ENCODE measurements at places on chromosomes 16 and 17.

DNA sequence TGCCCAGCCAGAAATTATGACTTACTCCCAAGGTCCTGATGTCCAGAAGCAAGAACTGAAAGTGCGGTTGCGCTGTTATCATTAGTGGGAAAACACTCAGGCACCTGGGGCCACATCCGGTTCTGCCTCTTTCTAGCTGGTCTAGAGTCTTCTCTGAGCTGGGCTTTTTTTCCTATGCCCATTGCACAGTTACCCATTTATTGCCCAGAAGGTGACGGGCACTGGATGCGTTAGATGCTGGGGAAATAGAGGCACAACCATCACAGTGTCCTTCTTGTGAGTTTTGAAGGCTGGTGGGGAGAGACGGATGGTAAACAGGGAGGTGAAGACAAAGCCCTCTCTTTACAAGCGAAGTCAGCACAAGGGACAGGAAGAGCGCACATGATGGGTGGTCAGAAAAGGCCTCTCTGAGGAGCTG is 37.7 kb downstream of the PLCG2 start:
- DNase-seq = no peak

- no peak for DNase-seq
Observed at GRCh38 chr16:73049511-73049910, 1.6 kb upstream of the ZFHX3 start.

DNA sequence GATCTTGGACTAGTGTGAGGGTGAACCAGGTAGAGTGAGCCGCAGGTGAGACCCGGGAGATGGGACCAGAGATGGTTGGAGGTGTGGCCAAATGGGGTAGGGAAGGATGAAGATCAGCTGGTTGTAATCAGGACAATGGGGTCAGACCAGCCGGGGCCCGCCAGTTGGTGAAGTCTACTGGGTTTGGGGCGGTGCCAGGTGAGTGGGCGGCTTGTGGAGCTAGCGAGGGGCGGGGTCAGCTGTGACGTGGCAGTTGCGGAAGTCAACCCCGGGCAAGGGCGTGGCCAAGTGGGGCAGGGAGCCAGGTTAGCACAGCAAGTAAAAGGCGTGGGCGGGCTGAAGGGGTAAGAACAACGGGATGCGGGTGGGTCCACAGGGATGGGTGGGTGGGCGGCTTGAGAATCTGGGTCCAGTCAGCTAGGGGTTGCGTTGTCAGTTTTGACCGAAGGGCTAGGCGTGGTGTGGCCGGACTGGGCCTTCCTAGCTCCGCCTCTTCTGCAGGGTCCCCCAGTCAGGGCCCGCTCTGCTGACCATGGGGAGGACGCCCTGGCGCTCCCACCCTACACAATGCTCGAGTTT is 25.5 kb upstream of the ALKBH5 start:
- peak; percentile 88 for DNase-seq

DNA sequence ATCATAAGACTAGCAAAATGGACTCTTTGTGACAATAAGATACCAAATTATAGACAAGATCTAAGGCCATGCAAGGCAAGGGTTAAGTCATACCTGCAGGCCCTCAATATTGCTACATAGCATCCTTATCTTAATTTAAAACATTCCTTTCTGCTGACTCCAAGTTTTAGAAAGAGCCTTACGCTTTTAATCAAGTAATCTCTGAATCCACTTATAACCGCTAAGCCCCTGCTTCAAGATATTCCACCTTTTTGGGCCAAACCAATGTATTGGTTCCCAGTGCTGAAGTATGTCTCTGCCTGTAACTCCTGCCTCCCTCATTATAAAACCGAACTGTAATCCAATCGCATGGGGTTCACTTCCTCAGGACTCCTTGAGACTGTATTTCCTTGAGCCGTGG is 255.4 kb downstream of the PHKB start:
- DNase-seq = no peak

Measured in stimulated activated CD8-positive, alpha-beta memory T cell treated with anti-CD3 and anti-CD28 coated beads, Interleukin-4, amount 100 ng/mL, for 1 hour (primary cell).